Right cardiac atrium (tissue), 5 donors: ENCODE measurements at places on chromosomes 3 and 15. TPM values are rescaled to one million over a fixed set of nuclear protein-coding genes. Genes with fewer than 3 reads are reported as not detected.

LRRC49 gene
- 41.2 TPM for total RNA-seq

- DNase-seq: no peak
Measured at GRCh38 chr15:52642386-52643361, 36.5 kb downstream of the ATOSA start.

DNA sequence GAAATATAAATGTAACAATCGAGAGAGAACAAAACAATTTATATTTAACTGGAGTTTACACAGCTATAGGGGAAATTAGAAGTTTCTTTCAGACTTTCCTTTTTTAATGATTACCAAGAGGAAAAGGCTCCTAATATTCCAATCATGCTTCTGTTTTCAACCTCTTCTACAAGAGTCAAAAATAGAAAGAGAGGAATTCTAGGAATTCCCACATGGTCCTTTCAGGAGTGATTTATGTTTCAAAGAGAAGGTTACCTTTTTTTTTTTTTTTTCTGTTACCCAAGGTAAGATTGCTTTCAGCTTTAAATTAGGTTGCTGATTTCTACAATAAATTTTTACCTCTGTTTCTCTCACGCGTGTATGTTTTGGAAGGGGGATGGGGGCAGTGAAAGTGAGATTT is 355.3 kb upstream of the DCBLD2 start:
- DNase-seq: no peak

DNA sequence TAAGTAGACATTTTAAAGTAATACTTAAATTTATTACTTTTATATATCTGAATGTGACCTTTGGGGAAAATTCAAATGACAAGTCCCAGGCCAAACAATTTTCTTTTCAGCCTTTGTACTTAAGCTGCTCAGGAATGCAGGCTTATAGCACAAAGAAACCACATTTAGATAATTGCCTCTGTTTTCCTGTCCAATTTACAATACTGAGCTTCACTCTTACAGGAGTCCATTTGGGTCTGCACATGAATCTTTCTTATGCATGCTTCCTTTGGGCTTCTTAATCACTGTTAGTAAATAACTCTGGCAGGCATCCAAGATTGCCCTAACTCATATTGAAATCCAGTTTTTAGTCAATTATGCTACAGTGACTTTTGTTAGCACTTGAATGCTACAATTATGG is 459.4 kb upstream of the TGFBR2 start:
- DNase-seq: no peak

DNA sequence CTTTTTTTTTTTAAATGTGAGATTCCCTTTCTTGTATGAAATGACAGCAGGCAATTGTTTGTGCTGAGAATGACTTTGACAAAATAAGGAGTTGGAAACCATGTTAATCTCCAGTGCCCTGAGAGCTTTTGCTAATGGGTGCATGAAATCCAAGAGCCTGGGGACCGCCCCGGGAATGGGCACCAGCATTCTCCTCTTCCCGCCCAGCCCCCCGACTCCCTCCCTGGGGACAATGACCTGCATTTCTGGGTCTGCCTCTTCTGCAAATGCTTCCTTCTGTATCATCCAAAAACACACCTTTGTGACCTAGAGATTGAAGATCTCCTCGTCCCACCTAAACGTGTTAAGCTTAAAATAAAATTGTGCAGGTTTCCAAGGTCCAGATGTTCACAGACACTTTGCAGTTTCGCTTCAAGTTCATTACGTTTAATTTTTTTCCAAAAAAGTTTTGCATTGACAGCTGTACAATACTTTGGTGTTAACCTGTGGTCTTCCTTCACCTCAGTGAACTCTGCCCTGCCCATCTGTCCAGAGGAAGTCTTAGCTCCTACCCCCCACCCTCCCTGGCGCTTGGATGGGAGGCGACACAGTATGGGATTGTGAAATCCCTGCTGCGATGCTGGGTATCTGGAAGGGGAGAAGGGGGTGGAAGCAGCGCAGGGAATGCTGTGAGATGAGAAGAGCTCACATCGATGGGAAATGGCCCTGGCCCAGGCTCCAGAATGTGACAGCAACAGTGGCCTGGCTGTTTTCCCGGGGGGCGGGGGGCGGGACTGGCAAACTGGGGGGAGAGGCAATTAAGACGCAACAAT is 50.1 kb downstream of the TLE3 start:
- peak; percentile 73 for DNase-seq

DNA sequence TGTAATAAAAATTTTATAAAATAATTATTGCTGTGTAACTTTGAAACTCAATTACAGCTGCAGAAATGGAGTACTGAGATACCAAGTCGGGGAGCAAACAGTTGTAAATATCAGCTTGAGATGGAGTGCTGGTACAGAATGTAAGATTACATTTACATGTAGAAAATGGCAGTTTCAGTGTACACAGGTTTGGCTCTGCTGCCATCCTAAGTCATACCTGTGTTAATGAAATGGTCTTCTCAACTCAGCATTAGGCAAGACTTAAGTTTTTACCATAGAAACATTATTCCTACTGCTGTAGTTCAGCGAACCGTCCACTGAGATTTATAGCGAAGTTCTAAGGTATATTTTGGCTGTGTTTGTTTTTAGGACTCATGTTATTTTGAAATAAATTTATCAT is 110.1 kb upstream of the TBL1XR1 start:
- no peak for DNase-seq

DNA sequence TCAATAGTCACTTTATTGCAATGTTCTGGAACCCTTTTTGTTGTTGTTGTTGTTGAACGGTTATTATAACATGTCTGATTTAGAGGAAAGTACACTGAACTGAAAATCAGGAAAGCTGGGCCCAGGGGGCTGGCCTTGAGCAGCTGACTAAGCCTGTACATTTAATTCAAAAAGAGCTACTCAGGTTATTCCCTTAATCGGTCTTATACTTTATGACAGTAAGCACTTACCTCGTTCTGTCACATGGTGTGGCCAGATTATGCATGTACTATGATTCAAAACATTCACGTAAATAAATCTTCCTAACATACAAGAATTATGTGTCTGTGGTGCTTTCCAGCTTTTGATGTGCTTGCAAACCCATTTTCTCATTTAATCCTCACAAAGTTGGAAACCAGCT is 382.5 kb upstream of the TPRG1 start:
- no peak for DNase-seq

DNA sequence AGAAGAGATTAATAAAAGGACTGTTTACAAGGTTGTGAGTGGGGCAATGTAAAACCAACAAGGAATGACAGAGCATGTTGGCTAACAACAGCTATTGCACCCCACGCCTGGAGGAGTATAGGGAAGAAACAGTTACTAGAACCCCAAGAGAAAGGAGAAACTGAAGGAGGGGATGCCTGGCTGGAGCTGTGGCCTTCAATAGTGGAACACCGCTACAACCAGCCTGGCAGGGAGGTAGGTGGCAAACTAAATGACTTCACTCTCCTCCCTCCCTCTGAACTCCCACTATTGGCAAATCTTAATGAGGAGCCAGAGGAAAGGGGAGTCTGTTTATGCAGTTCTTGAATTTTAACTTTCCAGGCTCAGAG is 7.2 kb upstream of the CD47 start:
- no peak for DNase-seq

- DNase-seq: peak; percentile 32
Measured at GRCh38 chr3:192916371-192917027, 1.2 kb downstream of the MB21D2 start.

DNA sequence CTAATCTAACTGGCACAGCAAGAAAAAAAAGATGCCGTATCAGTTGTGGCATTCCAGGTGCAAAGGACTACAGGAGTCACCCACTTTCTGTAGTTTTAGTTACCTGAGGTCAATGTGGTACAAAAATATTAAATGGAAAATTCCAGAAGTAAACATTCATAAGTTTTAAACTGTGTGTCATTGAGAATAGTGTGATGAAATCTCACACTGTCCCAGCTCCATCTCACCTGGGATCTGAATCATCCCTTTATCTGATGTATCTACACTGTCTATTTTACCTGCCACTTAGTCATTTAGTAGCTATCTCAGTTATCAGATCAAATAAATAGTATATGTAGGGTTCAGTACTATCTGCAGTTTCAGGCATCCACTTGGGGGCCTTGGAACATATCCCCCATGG is 26.7 kb downstream of the GBE1 start:
- no peak for DNase-seq

GHRL gene
- total RNA-seq: not detected

LRRIQ4 gene
- not detected for total RNA-seq

- no peak for DNase-seq
Measured at GRCh38 chr15:79513940-79514339, 81.8 kb downstream of the MINAR1 start.
